GM18507 (cell line): ENCODE measurements at places on chromosomes 11 and 22.

- DNase-seq = no peak
These were observed 534.3 kb downstream of the NTM start for GRCh38 chr11:131904756-131905155.

DNA sequence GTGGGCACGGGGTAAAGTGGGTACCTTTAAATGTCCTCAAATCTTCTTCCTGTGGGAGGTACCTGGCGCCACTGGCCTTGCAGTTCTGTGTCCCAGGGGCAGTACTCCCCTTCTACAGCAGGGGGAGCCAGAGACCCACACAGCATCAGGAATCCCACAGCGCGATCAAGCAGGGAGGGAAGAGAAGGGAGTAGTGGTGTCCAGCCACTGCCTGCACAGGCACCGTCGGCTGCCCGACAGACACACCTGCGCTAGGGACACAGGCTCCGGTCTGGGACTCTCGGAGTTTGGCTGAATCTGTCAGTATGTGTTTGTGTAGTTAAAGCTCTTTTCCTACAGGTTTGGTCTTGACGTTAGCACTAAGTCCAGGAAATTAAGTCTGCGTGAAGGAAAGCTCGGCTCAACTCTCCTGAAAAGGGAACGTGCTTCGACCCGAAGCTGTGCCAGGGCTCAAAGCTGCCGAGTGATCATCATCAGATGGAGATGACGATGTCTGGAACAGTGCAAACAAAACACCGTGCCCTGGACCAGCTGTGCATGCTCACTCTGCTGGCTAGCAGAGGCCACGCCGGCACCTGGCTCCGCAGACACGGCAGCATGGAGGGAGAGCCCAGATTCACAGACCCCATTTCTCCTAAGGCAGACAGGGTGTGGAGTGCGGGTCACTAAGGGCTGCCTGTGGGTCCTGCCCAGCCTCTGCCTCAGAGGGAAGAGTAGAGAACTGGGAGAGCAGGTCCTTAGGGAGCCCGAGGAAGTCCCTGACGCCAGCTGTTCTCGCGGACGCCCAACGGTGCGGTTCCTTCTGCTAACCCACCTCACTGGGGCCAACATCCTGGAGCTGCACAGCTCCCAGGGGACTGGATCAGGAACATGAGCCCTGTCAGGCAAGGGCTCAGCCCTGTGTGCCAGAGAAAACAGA, 56.0 kb upstream of the BID start:
- peak; percentile 70 for DNase-seq

DNA sequence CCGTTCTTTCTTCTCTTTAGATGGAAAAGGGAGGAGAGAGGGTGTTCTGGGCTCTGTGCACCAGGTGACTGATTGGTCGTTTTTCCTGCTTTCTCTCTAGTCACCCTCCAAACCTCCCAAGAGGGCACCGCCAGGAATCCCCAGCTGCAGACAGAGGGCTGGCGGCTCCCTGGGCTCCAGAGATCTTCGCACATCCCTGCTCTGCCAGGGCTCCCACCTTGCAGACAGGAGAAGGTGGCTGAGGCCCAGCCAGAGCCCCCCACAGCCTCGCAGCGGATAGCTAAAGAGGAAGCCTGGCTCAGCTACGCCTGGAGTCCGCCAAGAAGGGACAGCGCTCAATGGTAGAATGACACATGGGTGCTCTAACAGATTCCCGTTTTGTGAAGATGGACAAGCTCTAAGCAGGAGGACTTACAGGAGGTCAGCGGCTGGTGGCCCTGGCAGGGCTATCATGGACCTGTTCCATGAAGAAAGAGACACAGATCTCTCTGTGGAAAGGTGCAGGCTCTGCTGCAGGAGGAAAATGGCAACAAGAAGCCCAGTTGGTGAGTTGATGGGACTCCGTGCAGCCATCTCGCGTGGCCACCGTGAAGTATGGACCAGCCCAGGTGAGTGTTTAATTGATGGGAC, 976.9 kb downstream of the BRD1 start:
- no peak for DNase-seq

- no peak for DNase-seq
These were observed 11.8 kb upstream of the CCDC89 start for GRCh38 chr11:85697747-85698146.

GRCh38 chr22:21915624-21916308, 36.9 kb downstream of the PPM1F start:
- no peak for DNase-seq
